ENCODE measurements at places on chromosomes 3 and 15.

- peaks cover 57% of the 10 kb centered on the region for H3K4me1 ChIP-seq
- no peak for DNase-seq
- no peak overlapping the region for H3K27ac ChIP-seq
- H3K36me3 ChIP-seq: no peaks in the 10 kb centered on the region
Observed at GRCh38 chr15:52436981-52437380, 91.7 kb downstream of the MYO5A start.

GRCh38 chr3:185489462-185489861 lies 9.4 kb downstream of the TMEM41A start:
- H3K27ac ChIP-seq: no peak overlapping the region
- H3K4me1 ChIP-seq: no peaks in the 10 kb centered on the region
- H3K27me3 ChIP-seq: no peaks in the 10 kb centered on the region
- H3K36me3 ChIP-seq: peaks cover 58% of the 10 kb centered on the region
- no peak for DNase-seq

GRCh38 chr15:83775738-83776137 lies 121.8 kb downstream of the ADAMTSL3 start:
- H3K4me1 ChIP-seq: no peaks in the 10 kb centered on the region
- H3K36me3 ChIP-seq: no peaks in the 10 kb centered on the region
- no peaks in the 10 kb centered on the region for H3K27me3 ChIP-seq
- no peak overlapping the region for H3K27ac ChIP-seq
- no peak for DNase-seq
- H3K4me3 ChIP-seq: no peak overlapping the region

GRCh38 chr3:101989578-101990200 lies 140.4 kb downstream of the NFKBIZ start:
- H3K27ac ChIP-seq: no peak overlapping the region
- DNase-seq: no peak
- H3K4me1 ChIP-seq: no peaks in the 10 kb centered on the region
- H3K4me3 ChIP-seq: no peak overlapping the region

- H3K36me3 ChIP-seq: no peaks in the 10 kb centered on the region
- H3K27ac ChIP-seq: no peak overlapping the region
- peaks cover 20% of the 10 kb centered on the region for H3K4me1 ChIP-seq
- no peak for DNase-seq
- H3K4me3 ChIP-seq: no peak overlapping the region
Observed at GRCh38 chr3:193605876-193606275, 12.9 kb downstream of the OPA1 start.

DNA sequence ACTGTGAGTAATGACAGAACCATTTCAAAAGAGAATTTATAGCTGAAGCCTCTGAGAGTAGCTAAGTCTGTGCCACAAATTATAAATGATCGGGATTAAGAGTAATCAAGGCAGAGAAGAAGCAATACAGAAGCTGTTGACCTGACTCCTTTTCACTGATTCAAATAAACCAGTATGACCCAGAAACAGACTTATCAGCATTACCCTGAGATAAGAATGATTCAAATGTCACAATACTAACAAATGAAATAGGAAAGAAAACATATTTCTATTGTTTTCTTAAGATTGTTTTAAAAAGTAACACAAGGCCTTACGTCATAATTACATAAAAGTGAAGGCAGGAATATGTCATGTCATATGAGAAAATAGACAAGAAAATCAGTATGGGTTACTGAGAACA lies 1534.6 kb downstream of the SI start:
- no peak overlapping the region for H3K4me3 ChIP-seq
- no peaks in the 10 kb centered on the region for H3K27me3 ChIP-seq
- no peak for DNase-seq
- no peaks in the 10 kb centered on the region for H3K36me3 ChIP-seq
- H3K27ac ChIP-seq: no peak overlapping the region
- no peaks in the 10 kb centered on the region for H3K4me1 ChIP-seq

DNA sequence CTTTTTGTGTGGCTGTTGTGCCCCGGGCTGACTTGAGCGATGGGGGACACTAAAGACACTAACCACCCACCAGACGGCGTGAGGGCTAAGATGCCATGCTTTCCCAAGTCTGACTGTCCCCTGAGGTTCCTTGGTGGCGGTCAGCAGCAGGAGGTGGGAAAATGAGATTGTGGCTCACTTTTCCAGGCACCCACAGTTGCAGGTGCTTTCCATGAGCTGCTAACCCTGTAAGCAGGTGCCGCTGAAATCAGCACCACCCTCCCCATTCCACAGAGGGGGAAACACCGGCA lies 17.7 kb downstream of the PRR23E start:
- no peaks in the 10 kb centered on the region for H3K4me1 ChIP-seq
- H3K27me3 ChIP-seq: peaks cover 71% of the 10 kb centered on the region
- no peak overlapping the region for H3K4me3 ChIP-seq
